ENCODE measurements at places on chromosomes 12 and 14. TPM values are rescaled to one million over a fixed set of nuclear protein-coding genes. Genes with fewer than 3 reads are reported as not detected.

GRCh38 chr14:48814562-48814961 lies 771.6 kb downstream of the RPS29 start:
- H3K4me1 ChIP-seq: no peaks in the 10 kb centered on the region
- H3K27ac ChIP-seq: no peak overlapping the region
- no peaks in the 10 kb centered on the region for H3K36me3 ChIP-seq

DNA sequence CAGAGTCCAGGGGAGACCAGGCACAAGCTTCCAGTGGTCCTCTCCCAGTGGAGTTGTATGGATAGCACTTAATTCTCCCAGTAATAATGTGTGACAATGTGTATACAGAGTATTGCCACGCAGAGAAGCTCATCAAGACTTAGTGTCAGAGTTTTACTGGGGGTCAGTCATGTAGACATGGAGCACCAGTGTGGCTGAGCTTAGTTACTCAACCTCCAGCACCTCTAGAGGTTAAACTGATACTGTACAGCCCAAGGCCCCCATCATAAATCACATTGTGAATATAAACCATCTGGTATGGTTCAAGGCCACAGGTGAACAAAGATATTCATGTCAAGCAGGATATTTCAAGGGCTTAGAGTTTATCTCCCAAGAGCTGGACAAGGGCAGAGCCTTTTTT lies 378.1 kb upstream of the TMPO start:
- DNase-seq: no peak
- peaks cover 12% of the 10 kb centered on the region for H3K4me1 ChIP-seq
- H3K27me3 ChIP-seq: no peaks in the 10 kb centered on the region
- no peak overlapping the region for H3K27ac ChIP-seq
- H3K4me3 ChIP-seq: no peak overlapping the region
- no peaks in the 10 kb centered on the region for H3K36me3 ChIP-seq

The IKZF4 gene
- 13.6 TPM for total RNA-seq

The OR4E2 gene
- not detected for total RNA-seq

The TAS2R8 gene
- not detected for total RNA-seq

The MYL2 gene
- total RNA-seq: not detected
